Testis (tissue), 5 donors: ENCODE measurements at places on chromosomes 2 and 18.

DNA sequence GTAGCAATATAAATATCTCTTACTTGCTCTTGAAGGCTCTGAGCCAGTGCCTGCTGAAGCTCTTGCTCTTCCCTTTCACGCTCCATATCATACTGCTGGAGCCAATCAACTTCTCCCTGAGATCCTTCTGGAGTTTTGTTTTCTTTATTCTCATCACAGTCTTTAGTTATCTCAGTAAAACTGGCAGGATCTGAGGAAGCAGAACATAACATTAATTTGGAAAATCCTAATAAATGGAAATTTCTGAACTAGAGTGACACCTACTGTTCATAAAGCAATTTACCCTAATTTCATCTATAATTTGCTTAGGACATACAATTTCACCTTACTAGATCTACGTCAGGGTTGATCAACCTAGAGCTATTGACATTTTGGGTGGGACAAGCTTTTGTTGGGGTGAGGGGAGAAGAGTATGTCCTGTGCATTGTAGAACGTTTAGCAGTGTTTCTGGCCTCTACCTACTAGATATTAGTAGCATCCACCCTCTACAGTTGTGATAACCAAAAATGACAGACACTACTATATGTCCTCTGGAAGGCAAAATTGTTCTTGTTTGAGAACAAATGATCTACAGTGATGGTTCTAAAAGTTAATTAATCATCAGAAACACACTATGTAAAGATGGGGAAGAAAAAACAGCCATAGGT is 47.2 kb downstream of the VIL1 start:
- DNase-seq = no peak

DNA sequence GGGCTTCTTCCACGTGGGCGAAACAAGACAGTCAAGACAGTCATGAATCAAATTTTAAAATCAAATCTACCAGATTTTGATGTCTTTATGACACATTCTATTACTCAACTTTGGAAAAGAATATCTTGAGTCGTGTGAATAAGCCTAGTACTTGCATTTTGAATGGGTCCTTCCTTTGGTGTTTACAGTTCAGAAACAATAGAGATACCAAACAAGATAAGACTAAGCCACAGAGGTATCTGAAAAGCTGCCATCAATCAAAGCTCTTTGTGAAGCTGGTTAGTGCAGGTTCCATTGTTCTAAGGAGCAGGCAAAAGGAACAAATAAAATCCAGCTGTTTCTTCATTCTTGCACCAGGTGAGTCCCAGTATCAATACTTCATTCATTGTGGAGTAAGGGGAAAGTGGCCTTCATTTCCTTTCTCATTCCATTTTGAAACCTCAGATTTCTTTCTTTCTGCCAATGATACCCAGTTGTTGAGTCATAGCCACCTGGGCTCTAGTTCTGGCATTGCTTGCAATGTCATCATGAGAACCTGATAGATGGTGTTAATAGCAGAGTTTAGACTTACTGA is 151.7 kb upstream of the L3MBTL4 start:
- DNase-seq = no peak

DNA sequence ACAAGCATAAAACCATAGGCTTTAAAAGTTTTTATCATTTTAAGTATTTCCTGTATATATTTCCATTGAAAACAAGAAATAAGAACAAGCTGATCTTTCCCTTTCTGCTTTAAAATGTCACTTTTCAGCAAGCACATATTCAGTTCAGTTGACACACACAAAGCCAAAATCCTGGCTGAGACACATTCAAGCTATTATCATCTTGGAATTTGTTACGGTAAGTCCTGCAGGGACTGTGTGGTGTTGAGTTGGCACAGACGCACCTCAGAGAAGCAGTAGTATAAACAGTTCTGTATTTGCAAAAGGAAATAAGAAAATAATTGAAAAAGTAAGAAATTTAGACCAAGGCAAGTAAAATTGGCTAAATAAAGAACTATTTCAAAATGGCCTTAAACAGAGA is 10.4 kb upstream of the DAW1 start:
- no peak for DNase-seq

DNA sequence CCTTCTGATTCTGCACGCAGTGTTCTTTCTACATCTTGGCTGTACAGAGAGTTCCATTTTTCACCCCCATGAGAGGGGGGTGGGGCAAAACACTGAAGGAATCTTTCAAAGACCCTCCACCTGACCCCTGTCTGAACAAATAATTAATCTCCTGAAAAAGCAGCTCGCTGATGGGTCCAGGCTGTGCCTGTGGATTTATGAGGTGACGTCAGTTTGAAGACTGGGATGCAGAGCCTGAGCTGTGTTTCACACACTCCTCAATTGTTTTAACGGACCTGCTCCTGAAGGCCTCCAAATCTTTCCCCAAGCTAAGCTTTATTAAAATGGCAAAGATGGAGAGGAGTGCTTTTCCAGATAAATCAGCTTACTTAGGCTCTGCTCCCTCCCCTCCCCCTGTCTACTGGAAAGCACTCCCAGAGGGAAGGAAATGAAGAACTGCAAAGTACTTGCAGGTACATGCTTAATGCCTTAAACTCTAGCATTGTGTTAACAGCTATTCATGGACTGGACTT is 390.2 kb upstream of the TNP1 start:
- DNase-seq = peak; percentile 71

DNA sequence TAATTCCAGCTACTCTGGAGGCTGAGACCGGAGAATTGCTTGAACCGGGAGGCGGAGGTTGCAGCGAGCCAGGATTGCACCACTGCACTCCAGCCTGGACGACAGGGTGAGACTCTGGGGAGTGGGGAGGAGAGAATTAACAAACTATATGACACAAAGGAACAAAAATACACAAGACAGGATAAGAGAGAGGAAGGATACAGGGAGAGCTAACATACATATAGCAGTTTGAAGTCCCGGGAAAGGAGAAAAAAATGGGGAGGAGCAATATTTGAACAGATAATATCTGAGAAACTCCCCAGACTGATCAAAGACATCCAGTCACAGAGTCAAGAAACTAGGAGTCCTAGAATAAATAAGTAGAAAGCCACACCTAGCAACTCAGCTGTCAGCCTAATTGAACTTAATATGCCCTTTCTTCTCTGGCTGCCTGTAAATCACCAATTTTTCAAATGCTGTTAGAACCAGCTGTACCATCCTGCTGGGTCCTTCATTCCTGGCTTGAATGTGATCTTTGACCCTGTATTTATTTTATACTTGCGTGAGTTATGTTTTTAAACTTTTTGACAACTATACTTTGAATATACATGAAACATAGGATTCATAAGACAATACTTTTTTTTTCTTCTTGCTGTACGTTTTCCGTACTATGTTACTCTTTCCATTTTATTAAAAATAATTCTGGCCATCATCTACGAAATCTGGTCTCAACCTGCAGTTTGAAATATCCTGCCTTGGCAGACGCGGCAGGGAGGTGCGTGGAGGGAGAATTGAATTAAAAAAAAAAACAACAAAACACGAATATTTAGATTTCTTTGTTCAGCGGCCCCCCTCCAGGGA is 876 bp upstream of the CYP27A1 start:
- no peak for DNase-seq

- no peak for DNase-seq
Observed at GRCh38 chr18:33720133-33720532, 142.1 kb downstream of the ASXL3 start.

DNA sequence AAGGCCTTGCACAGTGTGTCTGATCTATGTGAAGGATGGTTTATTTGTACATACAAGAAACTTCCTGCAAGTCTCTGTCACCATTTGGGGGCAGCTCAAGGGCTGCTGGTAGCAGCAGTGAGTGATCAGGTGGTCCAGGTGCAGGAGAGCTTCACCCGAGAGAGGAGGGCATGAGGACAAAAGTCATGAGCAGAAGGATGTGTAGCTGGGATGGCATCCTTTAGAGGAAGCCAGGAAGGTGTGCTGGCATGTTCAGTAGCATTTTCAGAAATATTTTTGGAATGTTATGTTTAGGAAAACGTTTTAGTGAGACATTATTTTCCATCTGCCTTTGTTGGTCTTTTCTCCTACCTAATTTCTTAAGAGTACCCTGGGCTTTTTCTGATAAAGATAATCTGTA is 31.9 kb downstream of the VWA3B start:
- DNase-seq = no peak

GRCh38 chr2:167424221-167424620 is 535.9 kb downstream of the XIRP2 start:
- no peak for DNase-seq

DNA sequence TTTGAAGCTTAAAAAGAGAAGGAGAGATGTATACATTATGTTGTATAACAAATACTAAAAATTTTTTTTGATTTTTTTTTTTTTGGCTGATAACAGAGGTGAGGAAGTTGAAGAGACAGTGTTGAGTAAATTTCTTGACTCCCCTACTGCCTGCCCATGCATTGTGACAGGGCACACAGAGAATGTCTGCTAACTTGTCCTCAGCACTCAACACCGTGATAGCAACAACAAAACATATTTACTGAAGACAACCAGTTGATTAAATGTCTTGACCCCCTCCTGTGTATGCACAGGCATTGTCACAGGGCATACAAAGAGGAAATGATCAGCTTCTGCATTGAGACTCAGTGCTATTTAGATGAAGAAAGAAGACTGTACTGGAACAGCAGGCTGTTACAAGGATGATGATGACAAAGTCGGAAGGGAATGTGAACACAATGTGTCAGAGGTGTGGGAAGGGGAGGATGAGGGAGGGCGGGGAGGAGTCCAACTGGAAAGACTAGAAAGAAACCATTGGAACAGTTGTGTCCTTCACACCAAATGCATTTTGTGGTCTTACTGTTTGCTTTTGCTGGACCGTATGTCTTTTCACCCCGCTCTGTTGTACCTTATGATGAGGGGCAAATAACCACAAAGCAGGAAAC is 89.5 kb downstream of the CERS6 start:
- DNase-seq = no peak
